ENCODE measurements at places on chromosomes 3 and 15.

GRCh38 chr3:53998980-53999379 is 107.3 kb upstream of the SELENOK start:
- DNase-seq = no peak

GRCh38 chr3:190524942-190525341 is 11.1 kb downstream of the IL1RAP start:
- no peak for DNase-seq

DNA sequence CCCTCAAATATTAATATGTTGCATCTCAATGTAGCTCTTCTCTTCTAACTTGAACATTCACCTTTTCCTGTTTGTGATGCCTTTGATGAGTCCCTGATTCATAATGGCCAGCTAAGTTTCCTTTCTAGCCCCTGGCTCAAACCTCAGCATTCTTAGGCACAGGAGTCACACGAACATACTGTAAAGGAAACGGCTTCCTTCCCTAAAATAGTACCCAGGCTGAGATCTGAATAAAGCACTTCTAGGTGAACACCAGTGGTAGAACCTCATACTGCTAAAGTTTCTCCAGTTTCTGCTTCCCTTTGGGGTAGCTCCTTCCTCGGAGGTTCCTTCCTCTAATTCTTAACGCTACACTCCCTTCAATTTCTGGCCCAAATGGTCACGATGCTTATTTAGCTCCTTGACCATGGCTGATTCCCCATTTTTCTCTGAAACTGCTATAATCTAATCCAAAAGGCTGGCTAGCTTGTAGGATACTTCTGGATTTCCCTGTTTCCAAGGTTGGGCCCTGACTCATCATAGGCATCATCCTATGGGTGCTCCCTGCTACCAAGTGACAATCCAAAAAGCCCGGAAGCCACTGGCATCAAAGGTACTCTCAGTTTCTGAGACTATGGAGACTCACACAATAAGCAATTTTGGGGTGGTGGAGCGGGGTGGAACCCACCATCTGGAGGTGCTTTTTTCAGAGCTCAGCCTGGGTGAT is 2.4 kb downstream of the ANAPC13 start:
- DNase-seq = no peak

GRCh38 chr3:96259-96658 is 100.3 kb upstream of the CHL1 start:
- no peak for DNase-seq

- DNase-seq = no peak
Observed at GRCh38 chr15:27410996-27411605, 440.1 kb downstream of the GABRG3 start.

DNA sequence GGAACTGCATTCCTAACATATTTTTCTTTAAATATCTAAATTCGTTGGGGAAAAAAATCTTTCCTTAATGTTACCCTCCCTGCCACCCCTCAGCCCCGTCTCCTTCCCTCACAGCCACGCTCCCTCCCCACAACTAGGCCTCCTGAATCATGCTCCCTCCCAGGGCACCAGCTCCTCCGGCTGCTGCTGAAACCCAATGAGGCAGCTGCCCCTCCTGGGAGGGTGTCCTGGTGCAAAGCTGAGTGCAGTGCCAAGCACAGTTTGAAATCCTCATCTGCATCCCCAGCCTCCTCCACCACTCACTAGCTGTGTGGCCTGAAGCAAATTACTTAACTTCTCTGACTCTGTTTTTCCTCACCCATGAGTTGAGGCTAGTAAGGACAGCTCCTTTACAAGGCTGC is 2.7 kb upstream of the NR2E3 start:
- no peak for DNase-seq

- DNase-seq = no peak
Observed at GRCh38 chr15:32029409-32029861, 880 bp upstream of the CHRNA7 start.

DNA sequence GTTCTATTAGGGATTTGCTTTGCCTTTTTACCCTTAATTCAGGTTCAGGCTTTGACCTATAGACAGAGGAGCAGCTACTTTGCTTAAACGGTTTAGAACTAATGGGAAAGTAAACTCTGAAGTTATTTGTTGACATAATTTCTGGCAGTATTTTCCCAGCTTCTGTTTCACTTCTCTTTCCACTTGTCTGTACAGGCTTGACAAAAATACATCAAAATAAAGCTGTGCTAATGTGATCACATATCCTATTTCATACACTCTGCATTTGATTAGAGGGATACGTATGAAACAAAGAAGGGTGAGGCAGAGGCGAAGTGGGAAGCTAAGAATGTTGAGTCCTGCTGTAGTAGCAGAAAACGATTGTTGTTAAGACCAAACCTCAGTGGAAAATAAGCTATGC is 389.1 kb upstream of the RARB start:
- no peak for DNase-seq
